ENCODE measurements at places on chromosomes 6 and 20.

DNA sequence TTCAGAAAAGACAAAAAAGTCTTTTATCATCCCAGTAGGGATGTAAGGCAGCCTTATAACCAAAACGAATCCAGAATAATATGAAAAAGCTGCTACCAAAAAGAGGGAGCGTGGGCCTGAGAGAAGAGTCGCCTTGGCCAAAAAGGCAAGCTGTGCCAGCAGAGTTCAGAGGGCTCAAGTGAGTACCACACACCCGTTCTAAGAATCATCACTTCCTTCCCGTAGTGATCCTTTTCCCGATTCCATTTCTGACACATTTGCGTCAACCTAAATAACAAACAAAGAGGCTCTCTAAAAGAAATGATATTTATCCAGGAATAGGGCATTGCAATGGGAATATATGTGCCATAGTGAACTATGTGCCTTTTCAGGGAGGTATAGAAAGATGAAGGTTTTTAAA, 3.8 kb upstream of the TMEM181 start:
- no peak for DNase-seq

- DNase-seq, result no peak
These were observed 23.2 kb upstream of the CCR6 start for GRCh38 chr6:167099707-167100106.

GRCh38 chr20:12255461-12255970, 337.8 kb downstream of the BTBD3 start:
- DNase-seq, result no peak

DNA sequence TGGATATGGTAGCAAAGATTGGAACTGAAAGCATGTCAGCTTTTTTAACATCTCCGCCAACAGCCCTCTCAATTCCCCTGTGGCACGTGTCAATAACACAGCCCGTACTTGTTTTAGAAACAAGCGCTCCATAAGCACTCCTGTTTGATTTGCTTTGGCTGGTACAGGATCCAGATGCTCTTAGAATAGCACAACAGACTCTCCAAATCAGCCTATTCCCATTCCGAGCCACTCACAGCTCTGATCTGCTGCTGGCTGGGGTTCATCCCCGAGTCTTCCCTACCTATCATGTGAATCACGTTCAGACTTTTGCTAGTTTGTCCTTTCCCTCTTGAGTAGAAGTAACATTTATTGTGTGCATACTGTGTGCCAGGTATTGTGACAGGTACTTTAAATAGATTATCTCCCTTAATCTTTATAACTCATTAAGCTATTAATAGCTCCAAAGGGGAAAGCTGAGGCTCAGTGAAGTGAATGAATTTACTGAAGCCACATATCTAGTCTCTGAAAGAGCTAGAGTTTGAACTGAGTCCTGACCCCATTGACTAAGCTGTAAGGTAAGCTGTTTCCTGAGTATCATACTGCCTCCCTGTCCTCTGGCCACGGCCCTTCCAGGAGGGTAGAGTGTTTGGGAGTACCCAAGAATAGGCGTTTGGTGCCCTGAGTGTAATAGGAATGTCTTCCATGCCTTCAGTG, 46.7 kb downstream of the RALY start:
- no peak for DNase-seq

GRCh38 chr20:61941721-61942405, 123.8 kb downstream of the TAF4 start:
- DNase-seq, result no peak

GRCh38 chr6:140774080-140774505, 1358.6 kb upstream of the GJE1 start:
- peak; percentile 62 for DNase-seq

- DNase-seq, result no peak
These were observed 149.7 kb downstream of the CARMIL1 start for GRCh38 chr6:25428758-25429317.

- no peak for DNase-seq
These were observed 212.5 kb downstream of the C6orf118 start for GRCh38 chr6:165096868-165097267.

GRCh38 chr20:62359043-62359490, 8.0 kb downstream of the LAMA5 start:
- no peak for DNase-seq

GRCh38 chr6:163998496-163998895, 584.0 kb downstream of the QKI start:
- DNase-seq, result no peak

- no peak for DNase-seq
These were observed 1076.4 kb downstream of the HACE1 start for GRCh38 chr6:103783329-103783728.

DNA sequence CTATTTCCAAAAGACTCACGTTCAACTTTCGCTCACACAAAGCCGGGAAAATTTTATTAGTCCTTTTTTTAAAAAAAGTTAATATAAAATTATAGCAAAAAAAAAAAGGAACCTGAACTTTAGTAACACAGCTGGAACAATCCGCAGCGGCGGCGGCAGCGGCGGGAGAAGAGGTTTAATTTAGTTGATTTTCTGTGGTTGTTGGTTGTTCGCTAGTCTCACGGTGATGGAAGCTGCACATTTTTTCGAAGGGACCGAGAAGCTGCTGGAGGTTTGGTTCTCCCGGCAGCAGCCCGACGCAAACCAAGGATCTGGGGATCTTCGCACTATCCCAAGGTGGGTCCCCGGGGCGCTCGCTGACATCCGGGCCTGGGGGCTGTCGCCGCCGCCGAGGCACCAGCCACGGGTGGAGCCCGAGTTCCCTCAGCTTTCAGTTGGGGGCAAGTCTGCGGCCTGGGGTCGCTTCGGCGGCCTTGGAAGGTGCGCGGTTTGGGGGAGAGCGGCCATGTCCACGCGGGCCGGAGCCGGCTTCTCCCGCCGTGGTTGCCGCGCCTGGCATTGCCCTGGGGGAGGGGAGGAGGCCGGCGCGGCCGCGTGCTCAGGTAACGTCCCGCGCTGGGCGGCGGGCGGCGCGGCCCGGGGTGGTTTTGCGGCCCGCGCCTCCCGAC, 429 bp downstream of the AMD1 start:
- DNase-seq, result no peak

- no peak for DNase-seq
These were observed 222.6 kb upstream of the HDDC2 start for GRCh38 chr6:125524356-125524755.

GRCh38 chr6:113352029-113352801, 504.9 kb upstream of the MARCKS start:
- DNase-seq, result peak; percentile 46

GRCh38 chr6:132790450-132790849, 8.0 kb downstream of the SLC18B1 start:
- no peak for DNase-seq
